Fibroblast of skin of left quadriceps (primary cell): ENCODE measurements at places on chromosomes 4 and X.

DNA sequence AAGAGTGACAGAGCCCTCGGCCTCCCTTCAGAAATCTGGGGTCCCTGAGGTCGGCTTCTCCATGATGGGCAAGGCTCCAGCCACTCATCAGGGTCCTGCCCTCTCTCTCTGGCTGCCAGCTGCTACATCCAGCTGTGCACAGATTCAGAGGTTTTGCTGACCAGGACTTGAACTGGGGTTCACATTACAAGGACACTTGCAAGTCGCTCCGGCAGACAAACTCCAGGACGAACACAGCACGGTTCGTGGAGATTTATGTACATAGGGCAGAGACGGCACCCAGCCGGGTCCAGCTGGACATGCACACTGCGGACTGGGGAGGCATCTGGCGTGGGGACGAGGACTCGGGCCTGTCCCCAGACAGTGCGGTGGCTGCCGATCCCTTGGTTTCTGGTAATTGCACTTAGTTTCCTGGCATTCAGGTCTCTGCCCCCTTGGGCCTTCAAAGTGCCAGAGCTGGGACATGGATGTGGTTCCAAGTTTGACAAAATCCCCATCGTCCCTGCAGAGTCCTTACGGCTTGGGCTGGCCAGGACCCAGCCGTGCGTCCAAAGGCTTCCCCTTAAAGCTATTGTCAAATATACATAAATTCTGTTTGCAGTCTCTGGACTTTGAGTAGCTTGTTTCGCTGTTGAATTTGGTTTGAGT is 6.2 kb upstream of the C4orf50 start:
- no peak for DNase-seq

DNA sequence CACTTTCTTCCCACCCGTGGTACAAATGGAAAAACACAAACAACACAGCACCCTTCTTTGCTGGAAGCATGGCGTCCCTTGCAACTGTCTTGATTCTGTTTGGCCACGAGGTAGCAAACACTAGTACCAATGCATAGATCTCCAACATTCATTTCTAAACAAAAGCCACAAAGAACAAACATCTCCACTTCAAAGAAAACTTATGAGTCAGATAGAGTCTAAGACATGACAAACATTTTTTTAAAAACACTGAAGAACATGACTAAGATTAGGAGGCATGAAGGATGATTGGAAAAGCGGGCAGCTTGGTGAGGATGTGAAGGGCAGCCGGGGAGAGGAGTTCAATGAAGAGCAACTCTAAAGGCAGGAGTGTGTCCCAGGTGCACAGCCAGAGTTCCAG is 197.6 kb upstream of the FAM9B start:
- no peak for DNase-seq

GRCh38 chr4:147940171-147940570 is 208.3 kb downstream of the ARHGAP10 start:
- no peak for DNase-seq

DNA sequence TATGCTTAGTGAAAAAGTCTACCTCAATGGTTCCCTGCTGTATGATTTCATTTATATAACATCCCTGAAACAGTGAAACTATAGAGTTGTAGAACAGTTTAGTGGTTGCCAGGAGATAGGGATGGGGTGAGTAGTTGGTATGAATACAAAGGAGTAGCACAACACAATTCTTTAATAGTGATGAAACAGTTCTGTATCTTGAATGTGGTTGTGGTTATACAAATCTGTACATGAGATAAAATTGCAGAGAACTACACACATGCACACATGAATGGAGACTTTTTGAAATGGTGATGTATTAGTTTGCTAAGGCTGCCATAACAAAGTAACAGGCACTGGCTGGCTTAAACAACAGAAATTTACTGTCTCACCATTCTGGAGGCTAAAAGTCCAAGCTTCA is 677.1 kb downstream of the ADGRL3 start:
- no peak for DNase-seq

- peak; percentile 49 for DNase-seq
Observed at GRCh38 chr4:174592985-174593335, 70.7 kb upstream of the HPGD start.

DNA sequence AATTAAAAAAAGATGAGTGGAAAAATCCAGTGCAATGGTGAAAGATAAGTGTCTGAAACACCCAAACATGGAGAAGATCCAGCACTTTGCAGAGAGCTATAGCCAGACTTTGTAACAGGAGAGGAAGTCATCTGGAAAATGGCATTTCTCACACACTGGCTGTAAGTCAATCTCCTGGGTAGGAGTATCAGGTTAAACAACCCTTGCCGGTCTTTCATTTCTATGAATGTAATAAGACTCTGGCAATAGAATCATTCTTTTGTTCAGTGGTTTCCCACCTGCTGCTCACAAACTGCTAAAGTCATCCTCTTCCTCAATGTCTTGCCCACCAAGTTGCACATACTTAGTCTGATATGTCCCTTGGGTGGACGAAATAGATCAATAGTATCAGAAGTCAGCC is 94.0 kb upstream of the ATP8A1 start:
- DNase-seq: no peak

DNA sequence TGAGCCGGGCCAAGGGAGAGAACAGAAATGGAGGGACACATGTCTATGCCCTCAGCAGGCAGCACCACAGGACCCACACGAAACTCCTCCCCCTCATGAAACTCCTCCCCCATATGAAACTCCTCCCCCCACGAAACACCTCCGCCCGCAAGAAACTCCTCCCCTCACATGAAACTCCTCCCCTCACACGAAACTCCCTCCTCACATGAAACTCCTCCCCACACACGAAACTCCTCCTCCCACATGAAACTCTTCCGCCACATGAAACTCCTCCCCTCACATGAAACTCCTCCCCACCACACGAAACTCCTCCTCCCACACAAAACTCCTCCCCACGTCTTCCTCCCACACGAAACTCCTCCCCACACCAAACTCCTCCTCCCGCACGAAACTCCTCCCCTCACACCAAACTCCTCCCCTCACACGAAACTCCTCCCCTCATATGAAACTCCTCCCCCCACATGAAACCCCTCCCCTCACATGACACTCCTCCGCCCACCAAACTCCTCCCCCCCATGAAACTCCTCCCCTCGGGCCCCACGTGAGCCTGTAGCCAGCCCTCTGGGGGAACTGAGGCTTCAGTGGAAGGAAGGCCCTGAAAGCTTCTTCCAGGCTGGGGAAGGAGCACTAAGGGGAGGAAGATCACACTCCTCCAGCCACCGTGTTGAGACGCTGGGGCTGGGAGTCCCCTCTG is 15.2 kb downstream of the ADRA2C start:
- DNase-seq: no peak

GRCh38 chr4:18056030-18056429 is 34.5 kb upstream of the LCORL start:
- DNase-seq: no peak

GRCh38 chr4:33998291-33998690 is 2246.0 kb downstream of the ARAP2 start:
- no peak for DNase-seq

DNA sequence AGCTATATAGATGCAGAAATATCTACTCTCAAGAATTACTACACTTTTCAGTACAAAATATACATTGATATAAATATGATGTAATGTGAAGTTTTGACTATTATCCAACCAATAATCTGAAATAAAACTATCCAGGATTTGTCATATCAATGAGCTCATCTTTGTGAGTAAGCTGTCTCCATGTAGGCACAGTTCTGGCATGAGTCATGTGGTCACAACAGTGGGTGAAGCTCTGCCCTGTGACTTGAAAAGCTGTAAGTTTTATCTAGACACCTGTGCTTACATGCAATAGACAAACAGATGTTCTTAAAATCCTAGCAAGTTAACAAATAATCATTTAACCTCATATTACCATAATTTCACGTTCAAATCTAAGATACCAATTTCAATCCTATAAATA is 192.7 kb downstream of the GABRG1 start:
- no peak for DNase-seq

GRCh38 chr4:127362686-127363085 is 270.1 kb upstream of the INTU start:
- no peak for DNase-seq

- no peak for DNase-seq
Observed at GRCh38 chr4:114043116-114043515, 63.7 kb upstream of the ARSJ start.

DNA sequence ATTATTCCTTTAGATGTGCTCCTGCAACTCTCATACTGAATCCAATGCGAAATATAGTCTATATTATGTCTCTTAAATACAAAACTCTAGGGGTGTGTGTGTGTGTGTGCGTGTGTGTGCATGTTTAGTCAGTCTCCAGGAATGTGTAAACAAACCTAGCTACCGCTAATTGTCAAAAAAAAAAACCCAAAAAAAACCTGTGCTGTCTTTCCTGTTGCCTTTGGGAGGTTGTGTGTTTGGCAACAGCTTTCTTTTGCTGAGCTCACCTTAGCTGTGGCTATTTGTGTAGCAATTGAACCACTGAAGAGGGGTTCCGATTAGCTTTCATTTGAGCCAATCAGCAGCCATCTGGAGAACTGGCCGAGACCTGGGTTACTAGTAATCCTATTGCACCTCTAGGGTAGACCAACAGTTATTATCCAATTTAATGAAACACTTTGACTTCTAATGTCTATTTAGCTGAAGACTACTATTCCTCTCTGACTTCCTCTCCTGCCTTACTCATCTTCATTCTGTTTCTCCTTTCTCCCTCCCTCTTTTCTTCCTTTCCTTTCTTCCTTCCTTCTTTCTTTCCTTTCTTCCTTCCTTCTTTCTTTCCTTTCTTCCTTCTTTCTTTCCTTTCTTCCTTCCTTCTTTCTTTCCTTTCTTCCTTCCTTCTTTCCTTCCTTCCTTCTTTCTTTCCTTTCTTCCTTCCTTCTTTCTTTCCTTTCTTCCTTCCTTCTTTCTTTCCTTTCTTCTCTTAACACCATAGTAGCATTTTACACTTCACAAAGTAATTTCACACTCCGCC is 471.1 kb downstream of the GBA3 start:
- DNase-seq: no peak

DNA sequence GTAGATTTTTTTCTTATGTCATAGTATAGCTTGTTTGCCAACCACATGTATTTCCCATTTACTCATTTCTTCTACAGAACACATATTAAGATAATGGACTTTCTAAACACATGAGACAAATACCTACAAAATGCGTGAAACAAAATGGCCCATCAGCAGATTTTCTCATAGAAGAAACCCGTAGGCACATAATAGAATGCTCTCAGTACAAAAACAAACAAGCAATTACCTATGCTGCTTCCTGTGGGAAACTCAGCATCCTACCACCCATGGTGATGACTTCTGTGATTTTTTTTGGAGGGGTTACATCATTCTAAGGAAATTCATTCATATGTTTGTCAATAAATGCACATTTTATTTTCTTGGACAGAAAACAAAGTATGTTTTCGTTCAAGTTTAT is 343.6 kb downstream of the SPRY1 start:
- DNase-seq: no peak

- DNase-seq: no peak
Observed at GRCh38 chr4:172411149-172411548, 597.9 kb downstream of the GALNTL6 start.

DNA sequence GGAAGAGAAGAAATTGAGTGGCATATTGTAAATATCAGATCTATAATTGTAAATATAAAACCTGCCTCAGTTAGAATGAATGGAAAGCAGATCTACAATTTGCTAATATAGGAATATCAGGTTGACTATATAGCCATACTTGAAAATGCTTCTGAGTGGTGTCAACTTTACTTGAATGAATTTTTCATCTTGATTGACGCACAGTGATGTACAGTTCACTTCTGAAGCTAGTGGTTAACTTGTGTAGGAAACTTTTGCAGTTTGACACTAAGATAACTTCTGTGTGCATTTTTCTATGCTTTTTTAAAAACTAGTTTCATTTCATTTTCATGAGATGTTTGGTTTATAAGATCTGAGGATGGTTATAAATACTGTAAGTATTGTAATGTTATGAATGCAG is 132.6 kb downstream of the TET2 start:
- DNase-seq: no peak

DNA sequence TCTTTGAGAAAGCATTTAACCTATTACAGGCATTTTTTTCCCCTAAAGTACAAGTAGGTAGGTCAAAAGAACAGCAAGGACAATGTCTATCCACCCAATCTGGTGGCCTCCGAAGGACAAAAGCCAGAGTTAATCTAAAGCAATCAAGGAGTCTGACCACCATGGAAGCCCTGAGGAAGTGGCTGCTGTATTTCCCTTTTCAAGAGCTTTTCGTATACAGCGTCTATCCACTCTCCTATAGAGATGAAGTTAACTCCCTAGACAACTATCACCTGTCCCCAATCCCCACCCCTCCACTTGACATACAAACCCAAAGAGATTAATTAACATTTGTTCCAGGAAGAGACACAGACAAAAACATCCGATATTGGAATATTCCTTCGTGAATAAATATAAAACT is 85.5 kb downstream of the SNCA start:
- DNase-seq: no peak
